Suppressor macrophage (primary cell): ENCODE measurements at places on chromosomes 12 and 14.

DNA sequence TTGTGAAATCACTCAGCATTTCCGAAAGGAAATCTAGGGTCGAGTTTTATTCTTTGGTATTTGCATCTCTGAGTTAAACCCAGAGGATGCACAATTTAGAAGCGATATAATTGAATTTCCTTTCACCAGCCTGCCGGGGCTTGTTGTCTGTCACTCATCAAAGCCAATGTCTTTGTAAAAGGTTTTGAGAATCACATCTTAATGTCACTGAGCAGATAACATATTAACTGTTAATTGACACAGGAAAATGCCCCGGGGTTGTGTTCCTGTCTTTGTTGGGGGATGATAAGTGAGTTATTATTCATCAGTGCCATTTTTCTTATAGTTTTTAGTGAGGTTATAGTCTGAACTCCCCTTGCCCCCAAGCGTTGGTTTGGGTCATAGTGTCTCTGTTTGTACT, 73.4 kb downstream of the DUSP6 start:
- no peak for DNase-seq

DNA sequence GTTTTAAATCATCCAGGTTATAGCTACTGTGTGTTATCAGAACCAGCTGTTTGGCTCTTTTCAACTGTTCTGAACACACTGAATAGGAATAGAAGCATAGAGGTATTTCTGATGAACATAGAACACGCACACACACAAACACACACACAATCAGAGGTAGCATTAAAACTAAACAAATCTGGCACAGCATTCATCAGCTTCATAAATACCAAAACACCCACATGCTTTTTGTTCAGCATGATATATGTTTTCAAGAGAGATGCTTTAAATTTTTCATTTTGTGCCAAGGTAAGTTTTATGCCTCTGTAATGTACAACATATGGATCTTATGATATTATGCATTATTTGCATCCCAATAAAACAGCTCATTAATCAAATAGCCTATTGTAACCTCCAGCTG, 208.6 kb downstream of the GALC start:
- DNase-seq, result no peak

DNA sequence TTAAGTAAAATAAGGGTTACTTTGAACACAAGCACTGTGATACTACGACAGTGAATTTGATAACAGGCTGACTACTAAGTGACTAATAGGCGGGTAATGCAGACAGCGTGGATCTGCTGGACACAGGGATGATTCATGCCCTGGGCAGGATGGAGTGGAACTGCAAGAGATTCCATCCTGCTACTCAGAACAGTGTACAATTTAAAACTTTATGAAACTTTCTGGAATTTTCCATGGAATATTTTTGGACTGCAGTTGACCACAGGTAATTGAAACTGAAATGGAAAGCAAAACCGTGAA, 46.0 kb downstream of the YEATS4 start:
- no peak for DNase-seq

- no peak for DNase-seq
These were observed 129.7 kb downstream of the SYT1 start for GRCh38 chr12:78994168-78994791.

- DNase-seq, result no peak
These were observed 10.1 kb downstream of the MLF2 start for GRCh38 chr12:6742834-6743233.

DNA sequence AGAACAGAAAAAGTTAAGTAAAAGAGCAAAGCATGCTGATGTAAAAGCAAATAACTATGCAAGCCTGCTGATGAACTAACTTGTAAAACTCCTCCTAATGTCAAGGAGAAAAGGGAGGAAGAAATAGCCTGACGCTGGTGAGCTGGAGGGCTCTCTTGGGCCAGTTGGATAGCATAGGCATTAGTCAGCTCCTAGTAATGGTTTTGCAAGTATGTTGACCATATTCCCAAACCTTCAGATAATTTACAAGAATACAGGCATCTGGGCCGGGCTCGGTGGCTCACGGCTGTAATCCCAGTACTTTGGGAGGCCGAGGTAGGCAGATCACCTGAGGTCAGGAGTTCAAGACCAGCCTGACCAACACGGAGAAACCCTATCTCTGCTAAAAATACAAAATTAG, 871.4 kb downstream of the C12orf50 start:
- no peak for DNase-seq

DNA sequence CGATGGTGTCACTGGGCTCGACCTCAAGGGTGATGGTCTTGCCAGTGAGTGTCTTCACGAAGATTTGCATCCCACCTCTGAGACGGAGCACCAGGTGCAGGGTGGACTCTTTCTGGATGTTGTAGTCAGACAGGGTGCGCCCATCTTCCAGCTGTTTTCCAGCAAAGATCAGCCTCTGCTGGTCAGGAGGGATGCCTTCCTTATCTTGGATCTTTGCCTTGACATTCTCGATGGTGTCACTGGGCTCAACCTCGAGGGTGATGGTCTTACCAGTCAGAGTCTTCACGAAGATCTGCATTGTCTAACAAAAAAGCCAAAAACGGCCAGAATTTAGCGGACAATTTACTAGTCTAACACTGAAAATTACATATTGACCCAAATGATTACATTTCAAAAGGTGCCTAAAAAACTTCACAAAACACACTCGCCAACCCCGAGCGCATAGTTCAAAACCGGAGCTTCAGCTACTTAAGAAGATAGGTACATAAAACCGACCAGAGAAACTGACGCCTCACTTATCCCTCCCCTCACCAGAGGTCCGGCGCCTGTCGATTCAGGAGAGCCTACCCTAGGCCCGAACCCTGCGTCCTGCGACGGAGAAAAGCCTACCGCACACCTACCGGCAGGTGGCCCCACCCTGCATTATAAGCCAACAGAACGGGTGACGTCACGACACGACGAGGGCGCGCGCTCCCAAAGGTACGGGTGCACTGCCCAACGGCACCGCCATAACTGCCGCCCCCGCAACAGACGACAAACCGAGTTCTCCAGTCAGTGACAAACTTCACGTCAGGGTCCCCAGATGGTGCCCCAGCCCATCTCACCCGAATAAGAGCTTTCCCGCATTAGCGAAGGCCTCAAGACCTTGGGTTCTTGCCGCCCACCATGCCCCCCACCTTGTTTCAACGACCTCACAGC, 717 bp downstream of the UBC start:
- peak; percentile 89 for DNase-seq

DNA sequence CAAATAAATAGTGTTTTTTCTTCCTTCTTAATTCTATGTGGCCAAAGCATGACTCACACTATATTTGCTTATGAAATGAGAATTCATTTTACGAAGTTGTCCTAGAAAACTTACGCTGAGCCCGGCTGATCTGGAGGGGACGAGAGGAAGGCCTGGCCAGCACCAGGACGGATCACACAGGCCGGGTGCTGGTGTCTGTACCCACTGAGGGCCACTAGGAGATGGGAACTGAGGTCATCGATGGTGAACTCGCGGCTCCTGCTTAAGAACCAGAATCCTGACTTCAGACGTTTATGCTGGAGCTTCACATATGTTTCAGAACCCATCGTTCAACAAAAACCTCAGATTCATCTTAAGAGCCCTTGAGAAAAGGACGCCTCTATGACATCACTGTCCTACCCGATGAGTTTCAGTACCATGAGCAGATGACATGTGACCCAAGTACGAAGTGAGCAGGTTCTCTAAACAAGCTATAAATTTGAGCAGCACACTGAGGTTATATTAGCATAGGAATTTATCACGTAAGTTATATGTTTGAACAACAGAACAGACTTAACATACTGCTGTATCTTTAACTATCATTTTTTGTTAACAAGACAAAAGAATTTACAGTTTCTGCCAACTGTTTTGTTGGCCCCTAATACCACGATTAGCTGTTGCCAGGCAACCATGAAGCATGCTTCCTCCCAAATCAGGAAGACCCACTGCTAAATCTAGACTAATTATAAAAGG, 111.9 kb downstream of the FOXN3 start:
- peak; percentile 82 for DNase-seq

GRCh38 chr14:60095231-60095630, 3.5 kb downstream of the PCNX4 start:
- no peak for DNase-seq

GRCh38 chr12:121713793-121714192, 1.2 kb downstream of the TMEM120B start:
- peak; percentile 17 for DNase-seq

GRCh38 chr14:52117111-52117832, 48.4 kb upstream of the NID2 start:
- no peak for DNase-seq

- DNase-seq, result no peak
These were observed 35.2 kb downstream of the RILPL1 start for GRCh38 chr12:123498126-123498825.

- DNase-seq, result no peak
These were observed 19.2 kb upstream of the PPP1R12A start for GRCh38 chr12:79954037-79954610.

GRCh38 chr14:77882636-77883035, 82.7 kb downstream of the ADCK1 start:
- DNase-seq, result peak; percentile 34

- no peak for DNase-seq
These were observed 188.5 kb upstream of the KRR1 start for GRCh38 chr12:75699728-75700496.

DNA sequence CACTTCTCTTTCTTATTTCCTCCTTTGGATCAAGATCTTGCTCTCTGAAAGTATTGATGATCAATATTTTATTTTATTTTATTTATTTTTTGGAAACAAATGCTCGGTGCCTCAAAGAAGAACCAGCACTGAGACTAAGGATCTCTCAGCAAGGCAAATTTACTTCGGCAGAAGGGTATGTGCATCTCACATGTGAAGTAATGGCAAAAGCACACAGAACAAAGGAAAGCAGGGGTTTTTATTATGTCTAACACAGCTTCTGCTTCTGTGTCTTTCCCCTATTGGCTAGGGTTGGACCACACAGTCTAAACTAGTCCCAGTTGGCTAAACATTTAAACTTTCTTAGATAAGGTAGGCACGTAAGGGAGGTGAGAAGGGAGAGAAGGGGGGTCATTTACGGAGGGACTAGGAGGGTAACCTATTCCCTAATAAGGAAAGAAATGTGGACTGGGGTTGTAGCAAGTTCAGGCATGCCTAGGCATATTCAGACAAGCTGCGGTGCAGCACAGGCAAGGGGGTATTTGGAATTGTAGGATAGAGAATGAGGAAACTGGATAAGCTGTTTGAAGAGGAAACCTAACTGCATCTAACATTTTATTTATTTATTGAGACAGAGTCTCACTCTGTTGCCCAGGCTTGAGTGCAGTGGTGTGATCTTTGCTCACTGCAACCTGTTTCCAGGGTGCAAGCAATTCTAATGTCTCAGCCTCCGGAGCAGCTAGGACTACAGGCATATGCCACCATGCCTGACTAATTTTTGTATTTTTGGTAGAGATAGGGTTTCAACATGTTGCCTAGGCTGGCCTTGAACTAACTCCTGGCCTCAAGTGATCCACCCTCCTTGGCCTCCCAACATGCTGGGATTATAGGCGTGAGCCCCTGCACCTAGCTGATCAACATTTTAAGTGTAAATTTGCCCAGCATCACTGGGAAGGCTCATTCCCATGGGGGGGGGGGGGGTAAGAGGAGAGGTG, 90.0 kb upstream of the EIF5 start:
- no peak for DNase-seq

DNA sequence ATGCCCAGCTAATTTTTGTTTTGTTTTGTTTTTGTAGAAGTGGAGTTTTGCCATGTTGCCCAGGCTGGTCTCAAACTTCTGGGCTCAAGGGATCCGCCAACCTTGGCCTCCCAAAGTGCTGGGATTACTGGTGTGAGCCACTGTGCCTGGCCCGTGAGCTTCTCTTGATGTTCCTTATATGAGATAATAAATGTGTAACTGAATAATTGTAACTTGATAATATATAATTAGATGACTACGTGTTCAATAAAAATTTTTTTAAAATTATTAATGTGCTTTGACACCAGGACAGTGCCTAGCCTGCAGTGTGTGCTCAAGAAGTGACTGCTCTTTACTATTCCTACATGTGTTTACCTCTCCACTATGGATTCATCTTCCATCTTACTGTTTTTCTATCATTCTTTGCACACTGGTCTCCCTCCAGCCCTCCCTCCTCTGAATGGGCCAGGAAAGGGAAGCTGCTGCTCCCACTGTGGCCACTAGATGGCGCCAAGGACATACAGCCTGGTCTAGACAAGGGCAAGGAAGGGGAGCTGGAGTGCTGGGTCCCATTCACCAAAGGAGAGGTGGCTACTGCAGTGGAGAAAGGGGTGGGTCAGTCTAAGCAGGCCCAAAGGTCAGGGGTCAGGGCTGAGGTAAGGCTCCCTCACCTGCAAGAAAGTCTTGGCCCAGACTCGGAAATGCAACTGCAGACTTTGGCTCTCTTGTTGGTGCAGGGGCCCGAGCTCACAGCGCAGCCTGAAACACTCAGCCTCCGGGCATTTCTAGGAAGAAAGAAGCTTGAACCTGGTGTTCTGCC, 14.7 kb upstream of the ZNF385A start:
- peak; percentile 88 for DNase-seq

DNA sequence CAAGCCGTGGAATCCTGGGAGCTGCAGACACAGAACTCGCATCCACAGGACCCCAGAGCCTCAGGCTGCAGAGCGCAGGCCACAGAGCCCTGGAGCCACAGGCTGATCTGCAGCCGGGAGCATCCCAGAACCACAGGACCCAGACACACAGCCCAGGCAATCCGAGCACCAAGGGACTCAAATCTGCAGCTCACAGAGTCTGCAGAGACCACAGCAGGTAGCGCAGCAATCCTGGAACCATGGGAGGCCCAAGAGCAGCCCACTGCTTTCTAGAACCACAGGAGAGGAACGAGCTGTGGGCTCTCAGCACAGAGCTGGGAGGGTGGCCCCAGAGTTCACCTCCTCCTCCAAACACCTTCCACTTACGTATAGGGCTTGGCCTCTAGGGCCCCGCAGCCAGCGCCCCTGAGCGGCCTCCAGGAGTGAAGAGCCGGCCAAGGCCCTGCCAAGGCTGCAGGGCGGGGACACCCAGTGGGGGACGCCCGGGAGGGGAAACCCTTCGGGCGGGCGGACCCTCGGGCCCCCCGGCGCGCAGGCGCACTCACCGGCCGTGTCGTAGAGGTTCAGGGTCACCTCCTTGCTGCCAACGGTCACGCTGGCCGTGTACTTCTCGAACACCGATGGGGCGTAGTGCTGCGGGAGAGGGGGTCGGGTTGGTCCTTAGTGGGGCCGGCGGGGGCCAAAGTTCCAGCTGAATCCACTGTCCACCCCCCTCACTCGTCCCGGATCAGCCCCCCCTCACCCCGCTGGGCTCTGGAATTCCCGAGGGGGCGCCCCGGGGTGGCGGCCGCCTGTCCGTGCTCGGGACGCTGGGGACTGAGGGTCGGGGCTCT, 665 bp downstream of the RHOF start:
- DNase-seq, result peak; percentile 31

DNA sequence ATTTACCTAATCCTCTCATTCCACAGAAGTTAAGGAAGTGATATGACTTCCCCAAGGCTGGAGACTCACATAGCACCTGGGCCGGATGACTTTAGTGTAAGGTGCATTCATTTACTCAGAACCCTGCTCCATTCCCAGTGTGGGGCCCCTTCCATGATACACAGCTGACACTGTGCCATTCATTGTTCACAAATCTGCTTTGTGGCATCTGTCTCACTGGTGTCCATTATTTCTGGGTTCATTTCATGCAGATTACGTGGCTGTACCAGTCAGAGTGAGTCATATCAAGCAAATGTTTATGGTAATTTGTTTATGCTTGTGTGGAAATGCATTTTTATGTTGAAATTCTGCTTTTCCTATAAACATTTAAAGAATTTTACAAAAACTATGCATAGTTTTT, 5.2 kb downstream of the ANO4 start:
- no peak for DNase-seq
